ENCODE measurements at places on chromosomes 1 and 21. TPM values are rescaled to one million over a fixed set of nuclear protein-coding genes. Genes with fewer than 3 reads are reported as not detected.

HAO2 gene
- total RNA-seq, result 49.8 TPM

UTS2 gene
- not detected for total RNA-seq

ZNF593OS gene
- total RNA-seq, result not detected

A3GALT2 gene
- total RNA-seq, result not detected

EDN2 gene
- total RNA-seq, result not detected

LEMD1 gene
- not detected for total RNA-seq

NEGR1 gene
- total RNA-seq, result 0.13 TPM

LAX1 gene
- total RNA-seq, result 0.21 TPM

NBPF4 gene
- not detected for total RNA-seq

DPT gene
- 3.0 TPM for total RNA-seq

SPRR1B gene
- not detected for total RNA-seq

DMAP1 gene
- total RNA-seq, result 22.9 TPM

RGS4 gene
- 3.0 TPM for total RNA-seq

MAB21L3 gene
- total RNA-seq, result 1.2 TPM

AKNAD1 gene
- total RNA-seq, result not detected

TCP10L gene
- 1.9 TPM for total RNA-seq

BGLAP gene
- total RNA-seq, result not detected

ANKRD65 gene
- 0.53 TPM for total RNA-seq

NFYC gene
- total RNA-seq, result 27.5 TPM
